ENCODE measurements at places on chromosomes 2 and 18.

GRCh38 chr2:30807249-30807648 is at the start of gene CAPN13:
CAPN13 (minus strand) TSS chr2:30807446; CDS start chr2:30787325, 20,121 bp downstream.
- DNase-seq, result no peak

GRCh38 chr2:631741-632140 is 45.5 kb downstream of the TMEM18 start:
- no peak for DNase-seq

DNA sequence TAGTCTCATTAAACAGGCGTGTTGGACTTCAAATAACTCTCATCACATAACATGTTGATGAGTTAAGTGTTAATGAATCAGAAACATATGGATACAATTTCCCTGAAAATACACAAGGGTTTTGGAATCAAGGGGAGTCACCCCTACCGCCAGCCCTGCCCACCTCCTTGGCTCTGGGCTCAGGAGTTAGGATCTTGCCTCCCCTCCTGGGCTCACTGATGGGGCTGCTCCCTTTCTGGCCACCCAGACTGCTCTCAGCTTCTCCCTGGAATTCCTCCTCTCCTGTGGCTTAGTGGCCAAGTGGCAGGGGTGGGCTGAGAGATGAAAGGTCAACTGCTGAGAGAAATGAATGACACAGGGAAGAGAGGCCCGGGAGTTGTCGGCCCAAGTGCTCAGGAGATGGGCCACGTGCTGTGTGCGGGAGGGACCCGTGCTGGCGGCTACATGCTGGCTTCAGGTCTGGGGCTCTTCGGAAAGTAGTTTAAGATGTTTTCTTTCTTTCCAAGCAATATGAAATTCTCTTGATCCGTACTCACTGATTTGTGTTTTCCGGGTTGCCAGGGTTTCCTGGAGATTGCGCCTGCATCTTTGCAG is 55.8 kb upstream of the TNP1 start:
- DNase-seq, result no peak

DNA sequence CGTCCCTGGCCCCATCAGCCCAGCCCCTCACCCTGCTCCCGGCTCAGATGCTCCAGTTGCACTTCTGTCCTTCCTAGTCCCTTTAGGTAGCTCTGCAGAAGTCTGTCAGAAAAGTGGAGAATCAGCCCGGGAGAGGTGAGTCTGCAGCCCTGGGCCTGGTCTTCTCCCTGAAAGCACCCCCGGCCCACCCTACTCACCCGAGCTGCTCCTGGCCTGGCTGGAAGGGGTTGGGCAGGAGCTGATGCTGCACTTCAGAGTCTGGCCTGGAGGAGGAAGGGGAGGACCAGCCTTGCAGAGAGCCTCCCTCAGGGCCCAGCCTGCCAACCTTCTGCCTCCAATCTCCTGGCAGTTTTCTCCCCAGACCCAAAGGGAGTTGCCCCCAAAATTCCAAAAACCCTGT is 15.8 kb downstream of the KHK start:
- DNase-seq, result no peak

- DNase-seq, result peak; percentile 98
These were observed 36.6 kb downstream of the FEZ2 start for GRCh38 chr2:36561237-36561944.

All from EH (cell line).